ENCODE measurements at places on chromosomes 5 and 9. TPM values are rescaled to one million over a fixed set of nuclear protein-coding genes. Genes with fewer than 3 reads are reported as not detected.

DNA sequence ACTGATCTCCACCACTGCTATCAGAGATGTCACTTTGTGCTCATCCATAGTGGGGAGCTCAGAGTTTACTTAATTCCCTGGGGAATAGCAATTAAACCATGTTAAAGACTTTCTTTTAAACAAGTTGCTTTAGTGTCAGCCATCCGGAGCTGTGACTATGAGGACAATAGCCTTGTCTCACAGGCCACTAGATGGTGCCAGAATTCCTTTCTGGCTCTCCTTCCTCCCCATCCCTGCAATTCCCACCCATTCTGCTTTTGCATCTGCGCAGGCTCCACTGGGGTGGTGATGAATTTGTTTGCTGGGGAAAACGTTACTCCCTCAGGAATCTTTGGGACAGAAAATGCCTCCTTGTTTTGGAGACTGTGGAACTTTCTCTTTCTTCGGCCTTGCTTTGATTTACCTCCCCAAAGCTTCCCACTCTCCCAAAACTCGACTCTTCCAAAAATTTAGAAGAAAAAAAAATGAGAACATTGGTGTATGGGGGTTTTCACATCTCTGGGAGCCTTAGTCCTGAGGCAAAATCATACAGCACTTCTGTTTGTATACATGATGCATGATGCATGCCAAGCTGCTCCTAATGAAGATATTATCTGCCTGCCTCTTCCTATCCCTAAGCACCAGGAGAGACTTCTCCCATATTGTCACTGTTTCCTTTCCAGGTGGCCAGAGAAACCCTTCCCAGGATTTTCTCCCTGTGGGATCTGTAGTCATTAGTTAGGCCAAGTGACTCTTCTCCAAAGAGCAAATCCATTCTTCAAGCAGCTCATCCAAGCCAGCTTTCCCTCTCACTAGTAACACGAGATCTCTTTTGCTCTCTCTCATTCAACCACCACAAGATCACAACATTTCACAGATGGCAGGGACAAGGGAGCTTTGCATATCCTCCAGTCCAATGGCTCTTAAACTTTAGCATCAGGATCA lies 466.1 kb downstream of the TLR4 start:
- H3K4me1 ChIP-seq = no peaks in the 10 kb centered on the region
- H3K36me3 ChIP-seq = no peaks in the 10 kb centered on the region

SPINK7 gene
- total RNA-seq = not detected

- peaks cover 9% of the 10 kb centered on the region for H3K36me3 ChIP-seq
- no peak overlapping the region for H3K27ac ChIP-seq
These were observed 8.1 kb downstream of the SEC24A start for GRCh38 chr5:134656690-134657089.

GPRIN1 gene
- total RNA-seq = 14.6 TPM

DNA sequence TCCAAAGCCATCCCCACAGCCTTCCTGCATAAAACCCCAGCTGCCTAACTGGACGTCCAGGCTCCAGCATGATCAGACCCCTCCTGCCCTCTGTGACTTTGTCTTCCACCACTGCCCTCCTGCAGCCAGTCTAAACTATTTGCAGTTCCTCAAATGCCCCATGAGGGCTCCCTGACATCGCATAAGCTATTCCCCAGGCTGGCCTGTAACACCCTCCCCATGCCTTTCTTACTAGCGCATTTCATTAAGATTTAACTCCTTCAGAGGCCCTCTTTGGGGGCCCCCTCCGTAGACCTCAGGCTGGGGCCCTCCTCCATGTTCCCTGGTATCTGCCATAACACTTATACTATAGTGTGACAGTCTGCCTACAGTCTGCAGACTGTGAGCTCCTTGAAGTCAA lies 15.5 kb upstream of the SMIM23 start:
- no peak overlapping the region for H3K27ac ChIP-seq
- H3K4me1 ChIP-seq = no peaks in the 10 kb centered on the region
- no peak overlapping the region for H3K4me3 ChIP-seq
- H3K36me3 ChIP-seq = no peaks in the 10 kb centered on the region
- H3K27me3 ChIP-seq = no peaks in the 10 kb centered on the region

PCDHGA6 gene
- 4.8 TPM for total RNA-seq

DNA sequence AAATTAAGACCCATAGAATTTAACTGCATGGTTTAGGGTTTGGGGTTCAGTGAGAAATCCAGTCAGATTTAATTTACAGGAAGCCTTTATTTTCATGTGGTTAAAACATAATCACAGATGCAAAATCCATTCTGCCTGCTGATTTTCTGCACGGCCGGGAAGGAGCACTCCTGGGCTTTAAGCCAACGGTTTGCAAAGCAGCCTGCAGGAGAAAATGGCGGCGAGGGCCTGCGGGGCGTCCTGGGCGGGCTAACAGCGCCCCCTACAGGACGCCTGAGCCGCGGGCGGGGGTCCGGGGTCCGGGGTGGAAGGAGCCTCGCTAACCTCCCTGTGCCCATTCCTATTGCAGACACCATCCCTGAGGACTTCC lies 47.6 kb downstream of the THBS4 start:
- peak; percentile 89 for DNase-seq
- H3K4me1 ChIP-seq = no peaks in the 10 kb centered on the region
- no peak overlapping the region for H3K27ac ChIP-seq
- no peaks in the 10 kb centered on the region for H3K27me3 ChIP-seq
- no peak overlapping the region for H3K4me3 ChIP-seq
- no peaks in the 10 kb centered on the region for H3K36me3 ChIP-seq

GRCh38 chr9:70195456-70195855 lies 63.3 kb upstream of the SMC5 start:
- H3K4me1 ChIP-seq = no peaks in the 10 kb centered on the region
- no peak overlapping the region for H3K27ac ChIP-seq
- no peak overlapping the region for H3K4me3 ChIP-seq
- H3K36me3 ChIP-seq = no peaks in the 10 kb centered on the region

DNA sequence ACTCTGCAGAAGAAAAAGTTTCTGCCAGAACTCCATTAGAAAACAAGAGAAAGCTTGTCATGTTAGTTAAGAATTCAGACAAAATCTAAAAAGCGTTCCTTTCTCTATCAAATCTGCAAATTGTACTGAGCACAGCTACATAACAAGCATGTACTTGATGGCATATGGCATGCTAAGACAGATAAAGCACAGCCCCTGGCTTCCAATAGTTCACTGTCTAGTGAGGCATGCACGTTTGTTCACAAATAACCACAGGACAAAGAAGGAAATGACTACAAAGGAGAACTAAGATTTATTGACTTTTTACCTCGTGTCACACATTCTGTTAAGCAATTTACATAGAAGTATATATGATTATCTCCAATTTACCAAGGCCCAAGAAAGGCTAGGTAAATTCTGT lies 518.2 kb upstream of the TLE4 start:
- no peaks in the 10 kb centered on the region for H3K4me1 ChIP-seq
- DNase-seq = no peak
- no peaks in the 10 kb centered on the region for H3K27me3 ChIP-seq
- H3K36me3 ChIP-seq = no peaks in the 10 kb centered on the region

GRCh38 chr9:70390933-70391341 lies 23.5 kb downstream of the KLF9 start:
- no peak overlapping the region for H3K4me3 ChIP-seq
- no peak overlapping the region for H3K27ac ChIP-seq
- DNase-seq = no peak

GRCh38 chr5:158414780-158415179 lies 555.8 kb upstream of the CLINT1 start:
- no peak for DNase-seq
- no peaks in the 10 kb centered on the region for H3K36me3 ChIP-seq
- H3K4me3 ChIP-seq = no peak overlapping the region

ITGA2 gene
- 7.1 TPM for total RNA-seq

All from GM23338 (cell line).